ENCODE measurements at places on chromosomes 7 and 10. TPM values are rescaled to one million over a fixed set of nuclear protein-coding genes. Genes with fewer than 3 reads are reported as not detected.

The RRP12 gene
- 53.5 TPM for total RNA-seq

The CCDC172 gene
- total RNA-seq = 31.4 TPM

The SPDYE8 gene
- 1.4 TPM for total RNA-seq

The SEMA3C gene
- total RNA-seq = 113 TPM

The MYO1G gene
- total RNA-seq = 0.63 TPM

The MYH16 gene
- total RNA-seq = 2.0 TPM

DNA sequence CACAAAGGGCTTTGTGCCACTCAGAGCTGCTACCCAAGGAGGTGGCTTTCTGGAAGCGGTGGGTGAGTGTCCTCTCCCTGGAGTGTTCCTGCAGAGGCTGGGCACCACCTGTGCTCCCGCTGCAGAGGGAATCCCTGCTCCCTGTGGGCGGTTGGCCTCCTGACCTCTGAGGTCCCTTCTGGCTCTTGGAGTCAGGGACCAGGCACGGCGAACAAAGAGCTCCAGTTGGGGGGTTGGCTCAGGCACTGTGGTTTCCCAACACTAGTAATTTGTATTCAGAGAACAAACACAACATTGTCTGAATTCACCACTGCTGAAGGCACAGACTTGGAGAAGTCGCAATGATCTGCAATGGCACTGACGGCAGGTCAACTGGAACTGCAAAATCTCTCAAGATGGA, 328.9 kb downstream of the PRPF18 start:
- no peak for DNase-seq

DNA sequence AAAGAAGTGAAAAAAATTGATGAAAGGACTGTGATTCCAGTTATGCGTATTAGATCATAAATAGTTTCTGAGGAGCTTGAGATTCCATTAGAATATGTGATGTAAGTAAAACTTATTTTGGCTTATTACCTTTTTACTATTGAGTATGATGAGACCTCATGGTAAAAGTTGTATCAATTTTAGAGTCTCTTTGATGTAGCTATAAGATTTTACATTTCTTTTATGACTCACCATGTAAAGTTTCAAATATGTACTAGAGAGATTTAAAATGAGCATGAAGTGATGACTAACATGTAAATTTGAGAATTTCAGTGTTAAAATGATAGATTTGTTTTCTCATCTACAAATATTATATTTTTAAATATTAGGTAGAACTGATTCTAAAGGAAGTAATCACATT, 276.5 kb downstream of the OTUD1 start:
- DNase-seq = no peak

- no peak for DNase-seq
These were observed 90.1 kb downstream of the PCDH15 start for GRCh38 chr10:54710918-54711317.

GRCh38 chr10:125152450-125153368, 7.7 kb downstream of the CTBP2 start:
- peak; percentile 85 for DNase-seq

DNA sequence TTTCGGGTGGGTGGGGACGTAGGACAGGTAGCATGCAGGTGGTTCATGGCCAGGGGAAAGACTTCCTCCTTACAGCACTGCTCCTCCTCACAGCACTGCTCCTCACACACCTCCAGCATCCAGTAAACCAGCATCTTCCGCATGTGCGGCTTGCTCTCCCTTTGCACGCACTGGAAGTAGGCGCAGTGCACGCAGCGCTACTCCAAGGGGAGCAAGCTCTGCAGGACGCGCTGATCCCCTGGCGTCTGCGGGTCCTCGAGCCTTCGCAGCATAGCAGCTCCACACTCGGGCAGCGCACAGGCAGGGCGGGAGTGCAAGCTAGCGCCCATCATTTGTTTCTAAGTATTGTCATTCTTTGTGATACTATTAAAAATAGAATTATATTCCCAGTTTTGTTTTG, 30.5 kb upstream of the MAP3K8 start:
- DNase-seq = no peak

- DNase-seq = no peak
These were observed 66.9 kb downstream of the TFPI2 start for GRCh38 chr7:93823621-93824020.

DNA sequence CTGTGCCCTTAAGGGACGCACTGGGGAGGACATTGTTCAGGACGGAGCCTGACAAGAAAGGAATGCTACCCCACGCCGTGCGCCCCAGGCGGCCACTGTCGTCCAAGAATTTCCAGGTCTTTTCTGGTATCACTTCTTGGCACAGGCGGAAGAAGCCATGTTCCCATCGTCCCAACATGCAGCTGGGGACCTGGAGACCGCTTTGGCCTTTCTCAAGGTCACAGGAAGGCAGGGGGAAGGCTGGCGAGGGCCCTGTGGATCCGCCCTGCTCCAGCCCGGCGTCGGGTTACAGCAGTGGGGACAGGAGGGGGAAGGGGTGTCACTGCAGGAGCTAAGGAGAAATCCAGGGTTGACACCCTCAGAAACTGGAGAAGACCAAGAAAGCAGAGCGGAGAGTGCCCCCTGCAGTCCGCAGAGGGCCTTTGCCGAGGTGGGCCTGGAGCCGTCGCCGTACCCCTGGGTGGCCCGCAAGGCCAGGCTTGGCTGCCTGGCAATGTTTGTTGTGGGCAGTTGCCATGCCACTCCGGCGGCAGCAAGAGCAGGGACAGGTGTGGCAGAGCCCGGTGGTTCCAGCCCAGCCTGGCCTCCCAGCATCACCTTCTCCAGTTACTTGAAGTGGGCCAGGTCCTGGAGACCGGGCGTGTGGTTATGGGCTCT, 104.1 kb downstream of the LHPP start:
- peak; percentile 79 for DNase-seq

GRCh38 chr7:68146983-68147382, 1150.3 kb downstream of the TYW1 start:
- no peak for DNase-seq

DNA sequence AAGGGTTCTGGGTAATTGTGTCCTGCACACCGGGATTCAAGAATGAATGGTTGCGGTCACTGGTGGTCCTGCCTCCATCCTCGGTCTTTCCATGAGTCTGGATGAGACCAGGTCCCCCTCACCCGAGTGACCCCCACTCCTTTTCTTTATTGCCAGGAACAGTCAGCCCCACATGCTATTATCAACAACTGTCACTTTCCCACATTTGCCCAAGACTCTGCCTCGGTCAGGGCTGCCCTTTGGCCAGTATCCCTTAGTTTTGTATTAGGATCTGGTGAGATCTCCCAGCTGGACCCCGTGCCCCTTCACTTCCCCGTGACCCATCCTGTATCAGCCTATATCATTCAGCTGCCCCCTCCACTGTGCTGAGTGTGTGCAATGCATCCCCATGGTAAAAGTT, 288.3 kb downstream of the ADARB2 start:
- no peak for DNase-seq

DNA sequence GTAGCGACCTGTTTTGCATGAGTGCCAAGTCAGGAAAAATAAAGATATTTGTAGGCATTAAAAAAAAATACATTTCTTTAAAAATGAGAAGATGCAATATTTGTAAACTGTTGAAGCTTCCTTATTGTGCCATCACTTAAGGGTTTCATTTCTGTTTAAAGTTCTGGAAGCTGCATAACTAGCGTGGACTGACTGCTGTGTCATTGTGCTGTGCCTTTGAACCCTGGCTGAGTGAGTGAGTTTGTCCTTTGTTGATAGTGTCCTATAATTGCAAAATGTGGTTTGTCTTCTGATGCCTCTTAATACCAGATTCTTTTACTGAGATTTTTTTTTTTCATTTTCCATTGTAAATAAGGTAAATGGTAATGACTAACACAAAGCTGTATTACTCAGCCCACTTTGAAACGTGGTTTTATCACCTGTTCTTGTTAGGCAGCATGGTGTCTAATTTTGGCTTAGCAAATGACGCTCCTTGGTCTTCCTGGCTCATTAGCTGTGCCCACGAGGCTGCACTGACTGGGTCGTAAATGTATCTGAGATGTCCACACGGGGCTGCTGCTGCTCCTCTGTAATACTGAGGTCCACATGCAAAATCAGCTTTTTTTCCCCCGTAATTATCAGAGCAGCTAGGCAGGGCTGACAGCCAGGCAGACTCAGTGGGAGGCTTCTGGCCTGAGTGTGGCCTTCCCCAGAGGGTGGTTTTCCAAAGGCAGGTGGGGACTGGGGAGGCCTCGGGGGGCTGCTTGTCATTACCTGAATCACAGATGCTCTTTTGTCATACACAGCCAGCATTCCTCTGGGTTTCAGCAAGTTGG, 14.8 kb downstream of the ZSCAN25 start:
- peak; percentile 61 for DNase-seq

DNA sequence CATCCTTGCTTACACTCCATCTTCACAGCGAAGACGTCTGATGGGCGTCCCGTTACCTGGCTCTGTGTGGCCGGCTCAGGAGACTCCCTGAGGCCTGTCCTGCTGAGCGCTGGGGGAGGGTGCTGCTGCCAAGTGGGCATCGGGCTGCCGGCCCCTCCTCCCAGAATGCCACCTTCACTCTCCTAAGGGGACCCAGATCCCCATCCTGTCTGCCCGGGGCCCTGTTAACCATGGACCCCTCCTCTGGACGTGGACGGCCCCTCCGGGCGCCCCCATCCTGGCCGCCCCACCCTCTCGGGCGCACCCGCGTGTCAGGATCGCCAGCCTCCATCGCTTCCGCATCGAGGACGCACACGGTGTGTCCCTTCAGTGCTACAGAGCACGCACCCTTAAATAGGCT, 7.3 kb upstream of the FOXL3 start:
- no peak for DNase-seq

- DNase-seq = no peak
These were observed 58.8 kb downstream of the WDR37 start for GRCh38 chr10:1114719-1115606.

DNA sequence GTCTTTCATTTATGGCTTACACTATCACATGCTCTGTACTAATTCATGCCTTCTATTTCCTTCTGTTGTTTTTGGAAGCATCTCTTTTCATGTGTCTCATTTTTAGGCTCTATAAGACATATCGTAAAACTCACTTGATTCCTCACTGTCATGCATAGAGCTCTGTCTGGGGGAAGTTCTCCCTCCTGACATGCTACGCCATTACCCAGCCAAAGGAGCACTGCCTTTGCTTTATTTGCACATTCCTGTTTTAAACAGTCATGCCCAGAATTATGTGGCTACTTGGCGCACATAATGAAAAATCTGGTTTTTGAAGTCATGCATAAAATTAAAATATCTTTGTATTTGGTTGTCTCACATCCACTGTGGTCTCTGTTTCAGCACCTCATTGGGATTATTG, 17.6 kb upstream of the AKR1C3 start:
- no peak for DNase-seq

Data from testis (tissue), 5 donors.